ENCODE measurements at places on chromosomes 3 and 15.

DNA sequence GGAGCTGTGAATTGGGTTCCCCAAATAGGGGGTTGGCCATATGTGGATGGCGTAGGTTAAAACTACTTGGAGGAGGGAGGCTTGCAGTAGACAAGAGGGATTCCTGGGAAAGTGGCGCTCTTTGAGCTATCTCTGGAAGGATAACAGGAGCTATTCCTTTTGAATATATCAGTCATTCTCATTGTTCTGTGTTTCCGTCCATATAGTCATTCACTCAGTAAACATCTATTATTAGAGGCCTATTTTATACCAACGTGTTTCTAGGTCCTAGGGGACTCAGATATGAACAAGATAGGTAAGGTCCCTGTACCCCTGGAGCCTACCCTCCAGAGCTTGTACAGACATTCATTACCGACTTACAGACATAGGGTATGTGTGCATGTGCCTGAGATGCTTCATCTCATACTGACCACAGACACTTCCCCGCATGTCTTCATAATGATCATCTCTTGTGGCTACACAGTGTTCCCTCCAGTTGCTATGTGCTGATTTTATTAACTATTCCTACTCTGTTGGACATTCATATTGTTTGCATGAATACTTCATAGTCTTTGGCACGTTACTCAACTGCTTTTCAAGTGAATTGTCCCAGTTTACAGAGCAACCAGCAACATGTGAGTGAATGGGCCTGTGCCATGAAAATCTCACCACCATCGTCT lies 55.8 kb upstream of the VILL start:
- no peaks in the 10 kb centered on the region for H3K36me3 ChIP-seq
- H3K4me1 ChIP-seq, result no peaks in the 10 kb centered on the region
- H3K27me3 ChIP-seq, result no peaks in the 10 kb centered on the region
- no peak overlapping the region for H3K27ac ChIP-seq
- no peak overlapping the region for H3K4me3 ChIP-seq

DNA sequence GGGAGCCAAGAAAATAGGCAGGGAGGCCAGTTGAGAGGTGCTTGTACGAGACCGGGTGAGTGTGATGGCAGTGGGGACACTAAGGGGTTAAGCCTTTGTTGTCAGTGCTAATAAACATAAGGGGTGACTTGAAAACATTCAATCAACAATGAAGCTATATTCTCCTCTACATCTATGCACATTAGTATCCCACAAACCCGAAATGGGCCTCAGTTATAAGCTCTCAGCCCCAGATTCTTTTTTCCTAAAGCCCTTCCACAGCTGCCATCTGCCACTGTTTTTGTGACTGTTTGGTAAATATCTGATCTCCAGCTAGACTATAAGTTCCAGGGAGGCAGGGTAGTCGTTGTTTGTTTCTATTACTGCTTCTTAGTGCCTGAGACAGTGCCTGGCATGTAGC lies 118.2 kb downstream of the CADPS start:
- H3K27ac ChIP-seq, result no peak overlapping the region
- no peak for DNase-seq
- H3K36me3 ChIP-seq, result no peaks in the 10 kb centered on the region
- no peaks in the 10 kb centered on the region for H3K4me1 ChIP-seq
- H3K27me3 ChIP-seq, result no peaks in the 10 kb centered on the region
- no peak overlapping the region for H3K4me3 ChIP-seq

GRCh38 chr15:68609629-68610028 lies 30.8 kb downstream of the CORO2B start:
- no peak for DNase-seq
- H3K27me3 ChIP-seq, result peaks cover 8% of the 10 kb centered on the region
- H3K27ac ChIP-seq, result no peak overlapping the region
- no peaks in the 10 kb centered on the region for H3K4me1 ChIP-seq
- no peaks in the 10 kb centered on the region for H3K36me3 ChIP-seq
- H3K4me3 ChIP-seq, result no peak overlapping the region

- peaks cover 4% of the 10 kb centered on the region for H3K4me1 ChIP-seq
- no peaks in the 10 kb centered on the region for H3K27me3 ChIP-seq
- H3K27ac ChIP-seq, result no peak overlapping the region
- no peak overlapping the region for H3K4me3 ChIP-seq
- H3K36me3 ChIP-seq, result no peaks in the 10 kb centered on the region
Observed at GRCh38 chr3:14487086-14487485, 53.1 kb downstream of the GRIP2 start.

DNA sequence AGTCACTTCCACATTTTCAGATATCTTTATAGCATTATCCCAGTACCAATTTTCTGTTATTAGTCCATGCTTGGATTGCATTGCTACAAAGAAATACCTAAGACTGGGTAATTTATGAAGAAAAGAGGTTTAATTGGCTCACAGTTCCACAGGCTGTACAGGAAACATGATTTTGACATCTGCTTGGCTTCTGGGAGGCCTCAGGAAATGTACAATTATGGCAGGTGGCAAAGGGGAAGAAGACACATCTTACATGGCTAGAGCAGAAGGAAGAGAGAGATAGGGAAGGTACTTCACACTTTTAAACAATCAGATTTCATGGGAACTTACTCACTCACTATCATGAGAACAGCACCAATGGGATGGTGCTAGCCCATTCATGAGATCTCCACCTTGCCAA lies 172.3 kb upstream of the GPR149 start:
- DNase-seq, result no peak
- no peaks in the 10 kb centered on the region for H3K27me3 ChIP-seq
- no peaks in the 10 kb centered on the region for H3K36me3 ChIP-seq
- no peak overlapping the region for H3K27ac ChIP-seq
- no peaks in the 10 kb centered on the region for H3K4me1 ChIP-seq

All from activated T-cell treated with anti-CD3 and anti-CD28 coated beads, Interleukin-2, amount 50 U/mL, for 72 hours (primary cell).